ENCODE measurements at places on chromosomes 4 and X.

- DNase-seq, result no peak
Observed at GRCh38 chr4:126701756-126702155, 931.0 kb upstream of the INTU start.

DNA sequence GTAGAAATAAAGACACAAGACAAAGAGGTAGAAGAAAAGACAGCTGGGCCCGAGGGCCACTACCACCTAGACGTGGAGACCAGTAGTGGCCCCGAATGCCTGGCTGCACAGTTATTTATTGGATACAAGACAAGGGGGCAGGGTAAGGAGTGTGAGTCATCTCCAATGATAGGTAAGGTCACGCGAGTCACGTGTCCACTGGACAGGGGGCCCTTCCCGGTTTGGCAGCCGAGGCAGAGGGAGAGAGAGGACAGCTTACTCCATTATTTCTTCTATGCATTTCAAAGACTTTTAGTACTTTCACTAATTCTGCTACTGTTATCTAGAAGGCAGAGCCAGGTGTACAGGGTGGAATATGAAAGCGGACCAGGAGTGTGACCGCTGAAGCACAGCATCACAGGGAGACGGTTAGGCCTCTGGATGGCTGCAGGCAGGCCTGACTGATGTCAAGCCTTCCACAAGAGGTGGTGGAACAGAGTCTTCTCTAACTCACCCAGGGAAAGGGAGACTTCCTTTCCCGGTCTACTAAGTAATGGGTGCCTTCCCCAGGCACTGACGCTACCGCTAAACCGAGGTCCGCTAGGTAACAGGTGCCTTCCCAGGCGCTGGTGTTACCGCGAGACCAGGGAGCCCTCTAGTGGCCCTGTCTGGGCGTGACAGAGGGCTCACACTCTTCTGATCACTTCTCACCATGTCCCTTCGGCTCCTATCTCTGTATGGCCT, 44.9 kb downstream of the ZBTB49 start:
- peak; percentile 83 for DNase-seq

GRCh38 chrX:45842207-45842925, 641.7 kb upstream of the DIPK2B start:
- no peak for DNase-seq

GRCh38 chrX:99421796-99422195, 988.3 kb downstream of the PCDH19 start:
- DNase-seq, result no peak

DNA sequence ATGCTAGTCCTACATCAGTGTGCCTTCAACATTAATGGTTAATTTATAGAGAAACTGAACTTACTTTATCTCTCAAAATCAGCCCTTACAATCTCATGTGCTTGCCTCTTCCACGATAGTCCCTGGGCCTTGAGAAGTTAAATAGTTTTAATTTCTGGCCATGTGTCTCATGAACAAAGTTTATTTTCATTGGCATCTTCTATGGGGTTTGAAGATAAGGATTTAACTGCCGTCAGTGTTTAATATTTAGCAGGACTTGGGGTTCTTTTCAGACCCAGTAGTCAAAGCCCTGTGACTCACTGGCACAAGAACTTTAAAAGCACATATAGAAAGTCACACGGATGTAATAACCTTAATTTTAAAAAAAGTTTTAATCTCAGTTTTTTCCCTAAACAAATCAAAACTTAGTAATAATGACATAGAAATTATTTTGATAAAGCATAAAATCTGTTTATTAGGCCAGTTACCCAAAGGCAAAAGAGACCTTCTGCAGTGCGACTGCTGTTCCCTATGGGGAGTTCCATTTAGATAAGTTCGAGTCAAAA, 10.1 kb upstream of the MPP1 start:
- no peak for DNase-seq

- no peak for DNase-seq
Observed at GRCh38 chr4:163414275-163414674, 59.3 kb downstream of the TKTL2 start.
